Fibroblast of skin of scalp (primary cell): ENCODE measurements at places on chromosomes 7 and 10.

- no peak for DNase-seq
Measured at GRCh38 chr10:61001731-61002122, 57.7 kb upstream of the RHOBTB1 start.

GRCh38 chr7:33039257-33039902 is 23.2 kb downstream of the NT5C3A start:
- peak; percentile 11 for DNase-seq

- DNase-seq = no peak
Measured at GRCh38 chr7:15828881-15829280, 142.4 kb upstream of the MEOX2 start.

- DNase-seq = no peak
Measured at GRCh38 chr7:158613481-158613880, 25.9 kb upstream of the PTPRN2 start.

GRCh38 chr7:87128861-87129267 is 23.4 kb upstream of the DMTF1 start:
- no peak for DNase-seq

GRCh38 chr10:74207691-74208480 is 56.9 kb downstream of the ADK start:
- DNase-seq = no peak

DNA sequence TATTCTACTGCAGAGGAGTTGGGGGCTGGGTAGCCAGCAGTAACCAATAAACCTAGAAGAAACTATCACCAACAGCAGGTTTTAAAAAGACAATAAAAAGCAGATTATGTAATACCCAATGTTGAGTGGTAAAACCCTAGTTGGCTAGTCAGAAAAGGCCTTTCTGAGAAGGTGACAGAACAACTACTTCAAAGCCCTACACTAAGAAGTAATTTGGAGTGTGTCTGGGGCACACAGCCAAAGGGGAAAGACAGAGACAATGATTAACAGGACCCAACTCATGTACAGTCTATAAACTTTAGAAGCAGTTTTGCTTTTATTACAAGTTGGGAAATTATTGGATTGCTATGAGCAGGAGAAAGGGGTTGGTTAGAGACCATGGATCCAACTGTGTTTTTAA is 77.2 kb upstream of the TMEM106B start:
- DNase-seq = no peak

GRCh38 chr7:139737221-139738100 is 40.3 kb downstream of the HIPK2 start:
- DNase-seq = peak; percentile 75

DNA sequence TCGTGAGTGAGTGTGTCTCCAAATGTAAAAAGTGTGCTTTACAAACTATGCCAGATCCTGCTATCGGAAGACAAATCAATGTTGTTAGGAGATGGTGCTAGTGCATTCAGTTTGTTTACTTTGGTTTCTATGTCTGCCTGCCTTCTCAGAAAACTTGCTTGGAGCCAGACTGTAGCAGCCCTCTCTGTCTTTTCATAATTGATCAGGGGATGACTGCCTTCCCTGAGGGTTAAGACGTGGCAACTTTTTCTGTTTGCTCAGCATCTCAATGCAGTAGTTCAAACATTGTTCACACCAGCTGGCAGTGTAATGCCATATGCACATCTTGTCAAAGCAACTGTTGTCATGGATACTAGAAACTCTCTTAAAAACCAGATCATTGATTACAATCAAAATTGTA is 118.5 kb downstream of the FOXP2 start:
- no peak for DNase-seq

GRCh38 chr10:62651341-62651740 is 153.2 kb upstream of the ADO start:
- DNase-seq = peak; percentile 54

GRCh38 chr10:19767876-19768275 is 48.4 kb upstream of the PLXDC2 start:
- no peak for DNase-seq

- DNase-seq = no peak
Measured at GRCh38 chr7:112788778-112789343, 1.3 kb downstream of the TMEM168 start.

DNA sequence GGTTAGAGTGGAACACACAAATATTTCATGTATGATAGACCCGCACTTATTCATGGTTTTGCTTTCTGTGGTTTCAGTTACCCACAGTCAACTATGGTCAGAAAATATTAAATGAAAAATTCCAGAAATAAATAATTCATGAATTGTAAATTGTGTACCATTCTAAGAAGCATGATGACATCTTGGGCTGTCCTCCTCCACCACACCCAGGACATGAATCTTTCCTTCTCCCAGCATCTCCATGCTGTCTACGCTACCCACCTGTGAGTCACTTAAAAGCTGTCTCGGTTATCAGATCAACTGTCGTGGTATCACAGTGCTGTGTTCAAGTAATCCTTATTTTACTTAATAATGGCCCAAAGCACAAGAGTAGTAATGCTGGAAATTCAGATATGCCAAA is 419.6 kb upstream of the NRP1 start:
- DNase-seq = no peak

- no peak for DNase-seq
Measured at GRCh38 chr7:65910237-65910636, 37.4 kb downstream of the VKORC1L1 start.

DNA sequence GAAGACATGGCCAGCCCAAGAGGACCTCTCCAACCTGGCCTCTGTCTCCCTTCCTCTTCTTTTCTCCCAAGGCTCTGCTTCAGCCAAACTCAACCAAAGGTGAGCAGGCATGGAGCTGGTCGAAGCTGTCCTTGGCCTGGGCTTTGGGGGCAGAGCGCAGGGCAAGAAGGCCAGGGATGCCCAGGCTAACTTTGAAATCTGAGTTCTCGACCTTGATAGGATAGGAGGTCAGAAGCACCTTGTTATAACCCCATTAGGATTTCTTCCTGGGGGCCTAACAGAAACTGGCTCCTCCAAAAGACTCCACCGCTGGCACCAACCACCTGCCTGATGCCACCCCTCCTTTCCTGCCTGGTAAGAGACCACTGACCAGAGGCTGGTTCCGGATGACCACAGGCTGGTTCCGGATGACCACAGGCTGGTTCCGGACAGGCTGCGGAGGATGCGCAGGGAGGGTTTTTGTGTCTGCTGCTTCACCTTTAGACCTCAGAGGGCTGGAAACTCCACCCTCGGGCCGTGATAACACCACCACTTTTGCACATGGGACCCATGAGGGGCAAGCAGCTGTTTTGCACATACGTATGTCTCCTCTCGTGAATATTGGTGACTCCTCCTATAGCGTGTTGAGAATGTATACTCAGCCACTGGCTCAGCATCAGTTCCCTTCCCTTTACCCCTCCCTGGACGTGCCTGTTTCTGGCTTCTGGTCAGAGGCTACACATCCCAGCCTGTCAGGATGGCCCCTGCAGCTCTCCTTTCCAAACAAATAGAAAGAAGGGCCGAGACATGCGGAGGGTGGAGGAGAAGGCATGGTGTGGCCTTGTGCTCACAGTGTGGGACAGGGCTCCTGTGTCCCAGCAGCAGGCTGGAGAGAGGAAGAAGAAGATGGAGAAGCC is 140.1 kb downstream of the DNAJB6 start:
- DNase-seq = no peak

- no peak for DNase-seq
Measured at GRCh38 chr7:158539711-158540146, 47.9 kb downstream of the PTPRN2 start.

DNA sequence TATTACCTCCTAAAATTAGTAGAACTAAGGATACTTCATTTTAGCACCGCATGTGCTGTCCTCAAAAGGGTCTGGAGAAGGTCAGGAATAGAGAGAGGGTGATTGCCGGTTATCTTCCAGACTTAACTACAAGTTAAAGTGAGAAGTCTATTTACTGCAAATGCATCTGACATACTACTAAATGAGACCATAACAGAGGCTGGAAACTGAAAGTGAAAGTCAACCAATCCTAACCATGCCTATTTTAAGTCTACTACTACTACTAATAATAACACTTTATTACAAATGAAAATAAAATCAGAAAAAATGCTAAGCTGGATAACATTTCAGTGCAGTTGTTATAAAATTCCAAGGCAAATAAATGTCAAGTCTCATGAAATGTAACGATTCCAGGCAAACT is 244.7 kb downstream of the KIF20B start:
- no peak for DNase-seq

- DNase-seq = no peak
Measured at GRCh38 chr7:23419160-23419559, 51.1 kb downstream of the IGF2BP3 start.

DNA sequence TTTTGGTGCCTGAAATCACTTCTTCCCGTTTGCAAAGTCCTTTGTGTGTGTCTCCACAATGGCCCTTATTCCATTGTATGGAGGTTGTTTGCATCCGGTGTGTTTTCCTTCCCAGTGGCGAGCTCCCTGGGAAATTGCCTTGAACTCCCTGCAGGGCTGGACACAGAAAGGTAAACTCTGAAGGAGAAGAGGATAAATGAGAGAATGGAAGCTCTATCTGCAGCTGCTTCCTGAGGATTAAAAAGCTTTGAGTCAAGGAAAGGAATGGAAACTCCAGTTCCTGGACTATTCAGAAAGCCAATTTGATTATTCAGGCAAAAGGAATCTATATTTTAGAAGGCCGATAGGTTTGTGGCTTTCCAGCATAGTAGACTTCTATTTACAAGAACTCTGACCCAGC is 4.4 kb upstream of the GRK5 start:
- peak; percentile 56 for DNase-seq

GRCh38 chr10:77552252-77552651 is 85.4 kb downstream of the KCNMA1 start:
- no peak for DNase-seq

GRCh38 chr7:55964261-55965099 is at the start of gene NIPSNAP2:
TSS of gene NIPSNAP2 (plus strand) at chr7:55964585. CDS start at chr7:55964610, 25 bp downstream.
- DNase-seq = peak; percentile 68

DNA sequence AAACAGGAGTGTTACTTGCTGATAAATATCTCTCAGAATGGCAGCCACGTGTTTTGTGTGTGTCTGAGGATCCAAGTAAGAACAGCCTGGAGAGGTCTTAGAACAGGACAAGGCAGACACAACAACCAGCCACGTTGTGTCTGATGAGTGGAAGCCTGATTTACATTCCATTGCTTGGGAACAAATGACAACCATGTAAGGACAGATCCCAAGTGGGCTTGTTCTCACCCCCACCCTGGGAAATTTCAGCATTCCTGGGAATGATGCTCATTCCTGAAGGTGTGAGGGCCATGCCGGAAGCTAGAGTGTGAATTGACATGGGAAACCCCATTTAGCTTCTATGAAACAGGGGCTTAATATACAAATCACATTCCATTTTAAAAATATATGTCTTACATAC is 35.9 kb downstream of the IL6 start:
- peak; percentile 42 for DNase-seq

GRCh38 chr10:23194966-23195845 is 3.1 kb downstream of the PTF1A start:
- no peak for DNase-seq

- DNase-seq = no peak
Measured at GRCh38 chr10:109178591-109178990, 744.7 kb downstream of the XPNPEP1 start.

DNA sequence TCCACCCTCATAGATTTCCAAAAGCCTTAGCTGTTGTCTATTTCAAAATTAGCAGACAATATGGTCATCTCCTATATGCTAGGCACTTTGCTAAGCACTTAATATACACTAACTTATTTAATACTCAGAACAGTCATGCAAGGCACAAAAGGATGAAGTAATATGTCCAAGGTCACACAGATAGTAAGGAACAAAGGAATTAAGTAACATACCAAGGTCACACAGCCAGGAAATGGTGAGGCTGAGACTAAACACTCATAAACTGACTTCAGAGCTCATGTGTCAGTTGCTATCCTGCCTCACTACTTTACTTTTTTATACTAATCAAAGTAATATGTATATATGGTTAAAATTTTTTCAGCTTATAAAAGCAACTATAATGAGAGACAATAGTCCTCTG is 23.6 kb upstream of the HIBADH start:
- DNase-seq = no peak

DNA sequence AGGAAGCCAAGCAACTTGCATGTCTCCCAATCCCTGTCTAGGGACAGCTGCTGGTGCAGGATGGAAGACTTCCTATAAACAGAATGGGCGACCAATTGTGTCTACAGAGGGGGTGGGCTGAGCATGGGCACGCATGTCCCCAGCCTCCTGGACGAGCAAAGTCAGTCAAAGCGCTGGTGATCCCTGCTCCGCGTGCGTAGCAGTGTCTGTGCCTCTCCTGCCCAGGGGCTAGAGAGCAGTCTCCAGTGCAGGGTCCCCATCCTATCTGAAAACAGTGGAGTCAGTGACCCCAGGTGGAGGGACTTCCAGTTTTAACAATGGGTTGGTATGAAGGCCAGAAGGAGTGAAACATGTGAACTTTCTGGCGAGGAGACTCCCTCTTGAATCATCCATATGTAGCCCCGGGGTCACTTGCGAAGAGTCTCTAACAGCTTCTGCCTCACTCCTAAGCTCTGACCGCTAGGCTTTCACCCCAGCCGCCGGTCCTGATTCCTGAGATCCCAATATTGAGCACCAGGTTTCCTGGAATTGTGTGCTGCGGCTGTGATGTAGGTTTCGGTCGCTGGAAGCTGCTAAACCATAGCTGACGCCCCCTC is 714 bp upstream of the CASP2 start:
- no peak for DNase-seq

DNA sequence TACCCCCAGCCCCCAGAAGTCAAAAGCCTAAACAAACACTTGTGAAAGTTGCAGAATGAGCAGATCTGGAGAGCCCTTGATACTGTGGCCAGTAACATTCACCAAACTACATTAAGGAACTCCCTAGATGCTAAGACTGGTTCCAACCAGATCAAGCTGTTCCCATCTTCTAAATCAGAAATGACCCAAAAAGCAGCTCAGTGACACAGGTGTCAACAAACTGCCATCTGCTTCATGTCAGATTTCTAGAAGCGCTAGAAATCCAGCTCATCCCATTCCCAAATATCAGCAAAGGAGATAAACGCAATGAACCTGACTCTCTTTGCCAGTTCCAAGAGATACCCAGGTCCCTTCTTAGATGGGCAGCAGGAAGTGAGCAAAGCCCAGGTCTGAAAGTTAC is 90.6 kb downstream of the GFRA1 start:
- no peak for DNase-seq

- no peak for DNase-seq
Measured at GRCh38 chr10:49183596-49184542, 4.3 kb downstream of the TMEM273 start.

GRCh38 chr7:142331941-142332340 is 74.1 kb upstream of the PRSS58 start:
- DNase-seq = no peak

- peak; percentile 48 for DNase-seq
Measured at GRCh38 chr7:140525743-140526142, 46.4 kb upstream of the MKRN1 start.

DNA sequence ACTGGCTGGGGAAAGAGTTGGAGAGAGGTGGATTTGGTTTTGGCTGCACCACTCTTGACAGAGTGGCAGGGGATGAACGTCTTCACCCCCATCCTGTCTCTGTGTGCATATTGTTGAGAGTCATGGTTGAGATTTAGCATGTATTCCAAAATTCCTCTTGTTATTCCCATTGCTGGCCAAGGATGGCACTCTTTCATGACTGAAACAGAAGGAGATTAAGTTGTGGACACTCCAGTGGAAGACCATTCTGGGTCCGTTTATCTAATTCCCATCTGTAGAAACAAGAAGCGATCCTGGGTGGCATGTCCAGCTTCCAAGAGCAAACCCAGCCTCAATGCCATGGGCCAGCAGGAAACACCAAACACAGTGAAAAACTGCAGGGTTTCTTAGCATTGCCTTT is 469.0 kb upstream of the IGFBP3 start:
- no peak for DNase-seq
